Panc1 (cell line): ENCODE measurements at places on chromosomes 2 and 18. TPM values are rescaled to one million over a fixed set of nuclear protein-coding genes. Genes with fewer than 3 reads are reported as not detected.

GRCh38 chr2:15389895-15390294, 171.2 kb downstream of the NBAS start:
- no peak for DNase-seq

DNA sequence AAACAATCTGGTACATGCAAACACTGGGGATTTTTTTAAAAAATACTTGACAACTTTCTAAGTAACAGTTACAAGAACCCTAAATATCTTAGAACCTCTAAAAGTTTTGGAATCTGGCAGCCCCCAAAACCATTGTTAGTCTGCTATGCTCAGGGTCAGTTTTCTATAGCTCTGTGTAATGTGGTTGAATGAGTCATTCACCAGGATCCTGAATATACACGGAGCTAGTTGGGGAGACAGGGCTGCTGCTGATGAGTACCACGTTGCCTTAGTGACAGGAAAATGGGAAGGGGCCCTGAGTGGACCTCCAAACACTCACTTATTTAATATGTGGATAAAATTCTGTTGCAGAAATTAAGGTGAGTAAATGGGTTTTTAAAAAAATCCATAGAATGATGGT, 36.9 kb upstream of the TANC1 start:
- no peak for DNase-seq

The CNDP1 gene
- not detected for total RNA-seq

The FNDC4 gene
- 1.3 TPM for total RNA-seq

DNA sequence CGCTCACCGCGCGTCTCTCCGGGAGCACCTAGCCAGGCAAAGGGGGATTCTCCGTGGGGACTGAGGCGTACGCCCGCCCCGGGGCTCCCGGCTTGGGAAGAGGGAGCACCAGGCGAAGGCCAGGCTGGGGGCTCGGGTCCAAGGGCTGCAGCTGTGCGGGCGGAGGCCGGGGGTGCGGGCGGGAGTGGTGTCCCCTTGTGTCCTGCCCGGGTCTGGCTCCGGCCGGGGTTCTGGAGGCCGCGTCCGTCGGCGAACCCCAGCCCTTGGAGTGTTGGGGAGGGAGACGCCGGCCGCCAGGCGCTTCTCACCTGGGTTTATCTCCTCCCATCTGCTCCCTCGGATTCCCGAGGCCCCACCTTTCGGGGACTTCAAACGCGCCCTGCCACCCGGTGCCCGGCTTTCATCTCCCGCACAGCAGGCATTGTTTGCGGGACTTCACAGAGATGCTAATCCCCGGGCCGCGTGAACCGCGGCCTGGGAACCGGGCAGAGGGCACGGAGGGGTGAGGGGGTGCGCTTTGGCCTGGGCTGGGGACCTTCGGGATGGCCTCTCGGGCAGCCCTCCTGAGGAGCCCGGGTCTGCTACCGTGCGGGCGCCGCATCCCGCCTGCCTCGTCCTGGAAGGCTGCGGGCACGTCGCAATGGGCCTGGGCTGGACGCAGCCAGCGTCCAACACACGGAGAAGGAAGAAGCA, 5.0 kb upstream of the GBX2 start:
- no peak for DNase-seq

- DNase-seq, result no peak
Observed at GRCh38 chr2:188079196-188079595, 212.5 kb upstream of the GULP1 start.

GRCh38 chr18:48453330-48454066, 44.3 kb upstream of the ZBTB7C start:
- DNase-seq, result no peak

The RUFY4 gene
- total RNA-seq, result not detected

GRCh38 chr2:102967451-102967850, 205.6 kb downstream of the TMEM182 start:
- DNase-seq, result no peak
